ENCODE measurements at places on chromosomes 16 and 17.

- no peak for DNase-seq
These were observed 29.6 kb upstream of the HNF1B start for GRCh38 chr17:37774504-37774903.

GRCh38 chr16:4111748-4112696, 4.2 kb downstream of the ADCY9 start:
- peak; percentile 46 for DNase-seq

GRCh38 chr17:76404256-76404655, 19.8 kb downstream of the SPHK1 start:
- DNase-seq: no peak

DNA sequence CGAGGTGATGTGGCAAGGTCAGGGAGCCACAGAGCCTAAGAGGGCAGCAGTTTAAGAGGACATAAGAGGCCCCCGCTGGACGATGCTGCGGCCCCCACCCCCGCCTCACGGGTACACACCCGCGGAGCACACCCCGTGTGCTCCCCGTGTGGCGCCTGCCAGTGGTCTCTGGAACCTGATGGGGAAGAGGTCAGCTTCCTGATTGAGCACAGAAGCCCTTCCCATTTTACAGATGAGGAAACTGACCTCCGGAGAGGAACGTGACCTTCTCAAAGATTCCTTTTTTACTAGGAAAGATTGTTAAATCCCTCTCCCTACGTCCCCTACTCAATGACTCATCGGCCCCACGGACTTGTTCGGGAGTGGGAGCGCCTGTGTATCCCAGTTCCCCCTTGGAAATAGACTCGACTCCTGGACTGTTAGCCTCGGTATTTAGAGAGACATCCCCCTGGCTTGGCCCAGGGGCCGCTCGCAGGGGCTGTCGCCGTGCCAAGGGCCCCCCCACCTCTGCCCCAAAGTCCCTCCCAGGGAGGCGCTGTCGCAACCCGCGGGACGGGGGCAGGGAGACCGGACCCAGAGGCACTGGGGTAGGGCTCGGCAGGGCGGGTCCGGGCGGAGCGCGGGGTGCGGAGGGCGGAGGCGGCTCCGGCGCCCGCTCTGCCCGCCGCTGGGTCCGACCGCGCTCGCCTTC, at the start of gene ABCC3:
Gene ABCC3, plus strand, starts transcription at position 658 of the 691 bp plus-strand sequence. CDS start 56 bp downstream, outside the sequence.
- no peak for DNase-seq

GRCh38 chr16:85878875-85879274, 20.1 kb upstream of the IRF8 start:
- DNase-seq: peak; percentile 67

GRCh38 chr17:17416007-17416399, 60.8 kb upstream of the MED9 start:
- peak; percentile 86 for DNase-seq

- peak; percentile 30 for DNase-seq
These were observed 47.5 kb downstream of the WNT3 start for GRCh38 chr17:46770818-46771560.

DNA sequence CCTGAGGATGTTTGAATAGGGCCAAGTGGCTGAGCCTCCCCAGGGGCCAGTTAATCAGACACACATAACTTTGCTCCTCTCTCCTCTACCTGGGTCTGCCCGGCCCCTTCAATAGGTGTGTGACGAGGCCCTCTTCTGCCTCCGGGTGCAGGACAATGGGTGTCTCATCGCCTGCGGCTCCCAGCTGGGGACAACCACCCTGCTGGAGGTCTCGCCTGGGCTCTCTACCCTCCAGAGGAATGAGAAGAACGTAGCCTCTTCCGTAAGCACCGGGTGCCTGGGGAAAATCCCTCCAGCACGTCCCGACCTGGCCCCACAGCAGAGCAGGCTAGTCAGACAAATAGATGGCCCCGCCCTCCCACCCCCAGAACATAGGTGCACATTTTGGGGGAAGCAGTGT, 16.1 kb upstream of the KIF19 start:
- no peak for DNase-seq

DNA sequence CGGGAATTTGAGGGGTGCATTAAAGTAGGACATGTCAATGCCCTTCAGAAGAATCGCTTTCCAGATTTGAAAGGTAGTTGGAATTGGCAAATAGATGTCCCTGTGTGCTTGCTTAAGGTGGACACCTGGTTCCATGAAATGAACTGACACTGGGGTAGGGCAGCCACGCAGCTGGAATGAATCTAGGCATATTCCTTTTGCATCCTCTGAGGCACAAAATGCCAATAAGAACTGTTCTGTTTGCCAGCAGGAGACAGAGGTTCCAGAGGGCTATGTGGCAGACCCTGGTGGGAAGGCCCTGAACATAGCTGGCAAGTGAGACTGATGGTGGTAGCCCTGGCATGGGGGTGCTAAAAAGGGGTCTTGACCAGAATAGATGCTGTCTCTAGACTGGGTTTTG, 61.5 kb downstream of the SLC6A2 start:
- DNase-seq: no peak

DNA sequence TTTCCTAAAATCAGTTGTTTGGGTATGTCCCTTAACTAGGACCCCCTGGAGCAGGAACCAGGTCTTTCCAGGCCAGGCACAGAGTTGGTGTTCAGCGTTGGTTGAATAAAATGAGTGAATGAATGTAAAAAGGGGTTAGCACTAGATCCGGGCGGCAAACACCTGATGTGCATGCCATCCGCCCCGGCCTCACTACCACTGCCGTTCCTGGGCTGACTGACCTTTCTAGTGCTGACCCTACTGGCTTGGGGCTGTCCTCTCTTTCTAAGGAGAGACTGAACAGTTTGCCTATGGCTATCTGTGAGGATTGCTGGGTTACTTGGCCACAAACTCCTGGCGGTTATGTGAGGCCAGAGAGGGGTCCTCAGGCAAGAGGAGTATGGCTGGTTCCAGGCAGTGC, 10.1 kb upstream of the PHF12 start:
- DNase-seq: no peak

- no peak for DNase-seq
These were observed 14.3 kb upstream of the ARL4D start for GRCh38 chr17:43384476-43384862.

DNA sequence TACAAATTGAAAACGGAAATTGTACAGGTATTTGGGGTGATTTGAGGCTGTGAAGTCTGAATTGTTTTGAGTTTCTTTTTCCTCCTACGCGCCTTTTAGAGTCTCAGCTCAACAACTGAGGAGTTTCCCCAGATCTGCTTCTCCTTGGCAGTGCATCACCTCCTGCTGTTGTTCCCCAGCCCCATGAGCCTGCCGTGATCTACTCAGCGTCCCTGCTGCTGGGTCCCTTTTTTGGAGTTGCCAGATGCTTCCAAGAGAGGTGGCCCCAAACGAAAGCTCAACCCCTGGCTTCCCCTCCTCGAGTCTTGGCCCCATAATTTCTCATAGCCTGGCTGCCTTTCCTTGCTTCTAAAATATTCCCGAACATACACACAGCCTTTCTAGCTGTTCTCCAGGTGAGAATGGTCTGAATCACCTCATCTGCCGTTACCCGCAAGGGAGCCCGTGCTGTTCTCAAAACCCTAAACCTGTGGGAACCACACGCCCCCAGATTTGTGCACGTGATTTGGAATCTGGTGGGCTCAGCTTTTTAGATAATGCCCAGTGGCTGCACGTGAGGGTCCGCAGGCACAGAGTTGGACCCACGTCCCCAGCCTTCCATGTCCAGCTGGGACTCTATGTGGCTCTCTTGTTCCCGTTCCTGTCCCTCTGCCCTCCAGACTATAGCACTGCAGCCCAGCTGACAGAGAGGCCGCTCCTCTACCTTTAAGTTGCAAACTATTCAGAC, 179.1 kb upstream of the CHMP6 start:
- DNase-seq: no peak
